ENCODE measurements at places on chromosomes 1 and 21. TPM values are rescaled to one million over a fixed set of nuclear protein-coding genes. Genes with fewer than 3 reads are reported as not detected.
A peak's percentile ranks its signal among the peaks of the same experiment; 100 is the strongest.

Gene CLDN17
- not detected for total RNA-seq

GRCh38 chr21:19992540-19992939 is 1005.7 kb upstream of the NCAM2 start:
- DNase-seq = no peak

GRCh38 chr1:22854688-22855565 is 117.7 kb downstream of the LACTBL1 start:
- no peak for DNase-seq

Gene RPE65
- total RNA-seq = not detected

Gene SPRR1B
- total RNA-seq = not detected

GRCh38 chr1:177941976-177942375 is 27.9 kb downstream of the SEC16B start:
- no peak for DNase-seq

GRCh38 chr1:20551945-20552727 is at the start of gene FAM43B:
TSS of gene FAM43B (plus strand) at chr1:20552573. CDS start at chr1:20552974, 401 bp downstream.
- DNase-seq = peak; percentile 51

DNA sequence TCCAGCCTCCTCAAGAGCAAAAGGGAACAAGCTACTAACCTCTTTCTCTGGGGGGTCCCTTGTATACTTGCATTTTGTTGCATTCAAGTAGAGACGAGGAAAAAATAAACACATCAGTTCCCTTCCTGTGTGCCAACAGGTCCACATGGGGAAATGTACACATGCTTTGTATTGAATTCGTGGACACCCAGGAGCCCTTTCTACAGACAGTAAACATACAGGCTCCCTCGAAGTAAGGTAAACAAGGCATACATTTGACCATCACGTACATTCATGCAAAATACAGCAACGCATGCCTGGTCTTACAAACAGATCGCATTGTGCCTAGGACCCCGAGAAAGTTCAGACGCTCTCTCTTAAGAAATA is 1.1 kb downstream of the KCND3 start:
- no peak for DNase-seq

DNA sequence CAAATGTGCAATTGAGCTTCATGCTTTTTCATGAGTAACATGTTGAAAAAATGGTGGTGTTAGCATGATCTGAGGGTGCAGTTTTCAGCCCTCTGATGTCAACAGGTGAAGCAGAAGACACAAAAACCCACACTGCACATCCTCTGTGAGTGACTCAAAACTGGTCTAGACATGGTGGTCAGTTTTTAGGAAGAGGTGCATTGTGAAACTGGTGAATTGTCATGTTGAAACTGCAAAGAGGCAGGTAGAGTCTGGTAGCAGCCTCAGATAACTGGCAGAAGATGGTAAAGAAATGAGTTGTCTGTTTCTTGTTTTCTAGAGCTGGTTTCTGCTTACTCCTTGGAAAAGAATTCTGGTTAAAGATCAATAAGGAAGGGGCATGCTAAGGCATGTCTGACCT is 97.3 kb upstream of the HMCN1 start:
- DNase-seq = no peak

Gene NCF2
- not detected for total RNA-seq

DNA sequence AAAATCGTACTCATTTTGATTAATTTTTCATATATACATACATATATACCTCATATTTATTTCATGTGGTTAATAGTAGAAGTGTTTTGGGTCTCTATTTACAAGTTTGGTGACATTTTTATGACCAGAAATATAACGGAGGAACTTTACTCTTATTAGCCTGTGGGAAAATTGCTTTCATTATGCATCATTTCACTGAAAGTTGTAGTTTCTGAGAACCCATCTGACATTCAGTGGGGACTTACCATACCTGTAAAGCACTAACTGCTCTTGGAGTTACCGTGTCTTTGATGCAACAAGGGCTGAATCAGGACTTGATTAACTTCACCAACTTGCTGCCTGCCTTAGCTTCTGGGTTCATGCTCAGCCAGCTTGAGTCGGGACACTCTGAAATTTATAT is 49.9 kb upstream of the ITPKB start:
- no peak for DNase-seq

DNA sequence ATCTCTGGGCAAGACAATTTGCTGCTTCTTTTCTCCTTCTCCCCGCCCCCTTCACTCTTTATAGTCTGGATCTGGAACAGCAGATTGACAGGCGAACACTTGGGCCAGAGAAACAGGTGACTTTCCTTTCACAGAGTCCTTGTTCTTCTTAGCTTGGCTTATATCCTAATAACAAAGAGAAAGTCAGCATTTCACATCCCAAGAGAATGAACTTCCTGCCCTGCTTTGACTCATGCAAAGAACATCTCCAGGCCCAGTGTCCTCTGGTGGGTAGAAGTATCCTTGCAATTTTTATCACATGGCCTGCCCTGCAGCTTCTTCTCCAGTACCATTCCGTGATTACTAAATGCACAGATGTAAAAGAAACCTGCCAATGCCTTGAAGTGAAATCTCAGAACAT is 764.4 kb downstream of the ADGRL2 start:
- peak; percentile 5 for DNase-seq

- DNase-seq = no peak
Measured at GRCh38 chr1:63041660-63042059, 257.7 kb downstream of the ATG4C start.

Gene POGZ
- total RNA-seq = 28.0 TPM

DNA sequence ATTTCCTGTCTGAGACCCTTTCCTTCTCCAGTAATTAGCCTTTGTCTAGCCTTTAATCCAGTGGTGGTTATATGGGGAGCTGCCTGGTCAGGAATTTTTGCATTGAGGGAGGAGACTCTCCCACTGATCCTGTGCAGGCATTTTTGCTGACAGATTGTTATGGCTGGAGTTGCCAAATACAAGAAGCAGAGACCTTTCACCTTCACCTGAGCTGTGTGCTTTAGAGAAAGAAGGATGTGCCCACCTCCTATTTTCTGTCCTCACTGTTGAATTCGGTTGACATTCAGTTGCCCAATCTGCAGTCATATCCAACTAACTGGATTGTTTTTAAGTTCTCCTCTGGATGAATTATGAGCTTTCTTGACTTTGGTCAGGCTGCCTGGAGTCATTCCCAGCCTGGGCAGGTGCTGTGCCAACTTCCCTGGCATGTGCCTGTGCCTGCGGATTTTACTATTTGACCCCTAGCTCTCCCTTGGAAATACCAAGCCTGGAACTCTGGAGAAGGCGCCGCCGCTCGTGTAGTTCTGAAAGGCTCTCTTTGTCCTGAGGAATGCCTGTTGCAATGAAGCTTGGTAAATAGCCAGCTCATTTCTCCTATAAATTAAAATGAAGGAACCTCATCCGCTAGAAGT is 143.9 kb downstream of the NOS1AP start:
- peak; percentile 31 for DNase-seq

Gene HES3
- total RNA-seq = not detected

Gene PRKCZ
- total RNA-seq = 5.2 TPM

GRCh38 chr1:210949039-210949438 is 184.9 kb downstream of the KCNH1 start:
- no peak for DNase-seq

Gene SLC35F3
- total RNA-seq = 1.7 TPM

GRCh38 chr1:107004421-107004820 is 52.1 kb upstream of the PRMT6 start:
- DNase-seq = no peak

- DNase-seq = peak; percentile 2
Measured at GRCh38 chr1:181676269-181676668, 193.0 kb downstream of the CACNA1E start.

Gene DIRAS3
- total RNA-seq = 2.3 TPM

- DNase-seq = no peak
Measured at GRCh38 chr1:165356876-165357275, 361 bp upstream of the LMX1A start.

Gene AADACL3
- total RNA-seq = not detected

Gene GJB3
- total RNA-seq = not detected

- no peak for DNase-seq
Measured at GRCh38 chr1:56548571-56548970, 30.8 kb downstream of the PLPP3 start.

DNA sequence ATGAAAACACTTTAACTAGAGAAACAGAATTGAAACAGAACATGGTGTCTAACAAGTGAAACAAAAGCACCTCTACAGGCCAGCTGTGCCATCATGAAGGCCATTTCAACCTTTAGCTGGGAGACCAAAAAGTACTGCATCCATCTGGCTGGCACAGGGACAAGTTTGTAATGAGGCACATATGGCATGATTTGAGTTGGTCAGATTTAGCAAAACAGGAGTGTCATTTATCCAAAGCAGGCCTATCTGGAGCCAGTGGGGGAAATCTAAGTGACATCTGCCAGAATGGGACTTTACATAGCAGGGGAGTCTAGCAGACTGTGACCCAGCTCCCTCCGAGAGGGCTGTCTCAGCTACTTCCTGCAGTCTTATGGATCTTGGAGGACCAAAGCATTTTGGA is 51.9 kb downstream of the DNTTIP2 start:
- DNase-seq = no peak
